SK-N-DZ (cell line): ENCODE measurements at places on chromosomes 6 and 20.

GRCh38 chr20:40651151-40651550 lies 37.9 kb downstream of the MAFB start:
- no peak for DNase-seq

DNA sequence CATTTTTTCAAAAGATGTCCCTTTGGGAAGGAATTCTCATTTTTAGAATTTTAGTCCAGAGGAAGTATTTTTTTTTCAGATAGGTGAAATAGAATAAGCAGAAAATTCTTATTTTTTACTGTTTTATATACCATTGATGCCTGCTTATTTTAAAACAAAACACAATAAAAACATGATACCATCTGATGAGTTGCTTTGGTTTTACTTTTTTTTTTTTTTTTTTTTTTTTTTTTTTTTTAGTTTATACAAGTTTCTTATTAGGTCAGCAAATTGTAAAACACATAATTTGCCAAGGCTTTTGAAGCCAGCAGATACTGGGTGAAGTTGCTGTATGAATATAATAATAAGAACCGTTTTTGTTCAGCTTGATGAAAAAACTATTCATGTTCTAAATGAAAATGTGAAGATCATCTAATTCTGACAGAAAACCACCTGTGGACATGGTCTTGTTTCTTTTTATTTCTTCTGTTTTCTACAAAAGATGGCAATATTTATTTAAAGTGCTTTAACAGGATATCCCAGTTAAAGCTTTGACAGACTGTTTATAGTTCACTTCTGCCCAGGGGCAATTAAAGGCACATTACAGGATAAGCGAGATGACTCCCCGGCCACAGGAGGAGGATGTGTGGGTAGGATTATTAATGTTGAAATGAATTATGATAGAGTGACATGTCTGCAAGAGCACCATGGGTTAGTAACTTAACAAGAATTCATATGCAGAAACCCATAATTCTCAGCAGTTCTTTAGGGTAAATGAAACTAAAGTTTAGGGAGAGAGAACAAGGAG lies 31.1 kb downstream of the MYB start:
- DNase-seq, result no peak

GRCh38 chr6:33692078-33692759 lies 19.3 kb downstream of the UQCC2 start:
- no peak for DNase-seq

DNA sequence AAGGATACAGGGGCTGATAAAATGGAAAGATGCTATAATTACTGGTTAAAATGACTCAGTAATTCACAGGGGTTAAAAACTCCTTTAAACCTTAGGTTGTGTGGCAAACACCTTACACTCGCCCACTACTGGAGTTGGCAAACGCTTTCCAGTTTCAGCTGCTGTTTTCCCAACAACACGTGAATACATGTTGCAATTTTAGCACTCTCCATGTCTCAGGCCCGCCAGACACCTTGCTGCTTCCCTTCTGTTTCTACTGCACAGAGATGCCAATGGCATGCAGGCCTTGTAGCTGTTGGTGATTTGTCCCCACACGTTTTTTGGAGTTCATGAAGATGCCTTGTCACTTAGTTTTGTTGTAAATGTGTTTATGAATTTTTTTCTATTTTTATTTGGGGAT lies 5.3 kb upstream of the TTPAL start:
- no peak for DNase-seq

DNA sequence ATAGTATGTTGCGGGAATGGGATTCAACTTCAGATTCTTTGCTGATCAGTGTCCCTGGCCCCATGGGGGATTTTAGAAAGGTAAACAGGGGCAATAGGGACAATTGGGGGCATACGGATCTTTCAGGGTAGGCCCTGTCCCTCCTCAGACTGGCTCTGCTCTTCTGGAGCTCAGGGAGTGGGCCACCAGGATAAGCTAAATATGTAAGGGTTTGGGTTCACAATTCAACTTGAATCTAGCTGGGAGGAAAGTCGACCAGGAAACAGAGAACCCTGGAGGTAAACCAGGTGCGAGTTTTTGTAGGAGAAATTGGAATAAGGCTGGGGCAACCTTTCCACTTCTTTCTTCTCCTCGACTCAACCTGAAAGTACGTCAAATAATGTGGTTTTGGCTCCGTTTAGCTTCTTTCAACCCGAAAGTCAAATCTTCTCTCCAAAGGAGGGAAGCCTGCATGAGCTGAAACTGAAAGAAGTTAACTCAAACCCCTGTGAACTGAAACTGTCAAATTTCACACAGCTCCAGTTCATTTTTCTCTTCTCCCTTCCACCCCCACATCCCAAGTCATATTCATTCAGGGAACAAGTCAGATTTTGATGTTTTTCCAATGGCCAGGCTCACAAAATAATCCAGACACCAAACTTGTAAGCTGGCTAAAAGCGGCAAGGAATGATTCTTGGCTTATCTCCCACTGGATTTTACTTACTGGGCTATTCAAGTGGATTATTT lies 278.2 kb downstream of the CLIC5 start:
- DNase-seq, result no peak

DNA sequence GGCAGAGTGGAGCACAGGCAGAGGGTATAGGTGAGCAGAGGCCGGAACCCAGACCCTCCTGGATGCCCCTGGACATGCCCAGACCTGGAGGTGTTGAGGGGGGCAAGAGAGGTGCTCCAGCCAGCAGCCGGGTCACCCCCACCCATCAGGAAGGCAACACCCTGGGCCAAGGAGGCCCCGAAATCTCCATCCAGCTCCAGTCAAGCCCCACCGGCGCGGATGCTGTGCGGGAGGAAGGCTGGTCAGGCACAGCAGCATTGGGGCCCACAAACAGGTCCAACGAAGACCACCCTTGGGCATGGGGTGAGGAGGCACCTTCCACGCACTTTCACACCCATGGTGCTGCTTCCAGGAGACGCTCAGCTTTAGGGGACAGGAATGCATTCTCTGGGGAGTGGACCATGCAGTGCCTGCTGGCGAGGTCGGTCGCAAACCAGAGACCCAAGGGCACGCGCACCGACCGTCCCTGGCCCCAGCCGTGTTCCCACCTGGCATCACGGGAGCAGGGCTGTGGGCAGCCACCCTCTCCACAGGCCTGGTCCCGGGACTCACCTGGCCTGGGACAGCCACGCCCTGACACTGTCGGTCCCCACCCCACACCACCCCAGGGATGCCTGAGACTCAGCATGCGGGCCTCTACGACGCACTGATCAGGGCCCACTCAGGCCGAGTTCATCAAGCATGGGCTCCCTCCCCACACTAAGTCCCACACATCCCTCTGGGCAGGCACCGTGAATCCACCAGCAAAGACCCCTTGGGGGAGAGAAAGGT lies 43.6 kb upstream of the ZBP1 start:
- no peak for DNase-seq
